ENCODE measurements at places on chromosomes 16 and 17. TPM values are rescaled to one million over a fixed set of nuclear protein-coding genes. Genes with fewer than 3 reads are reported as not detected.

- no peak for DNase-seq
Measured at GRCh38 chr17:11404431-11405276, 163.6 kb downstream of the SHISA6 start.

DNA sequence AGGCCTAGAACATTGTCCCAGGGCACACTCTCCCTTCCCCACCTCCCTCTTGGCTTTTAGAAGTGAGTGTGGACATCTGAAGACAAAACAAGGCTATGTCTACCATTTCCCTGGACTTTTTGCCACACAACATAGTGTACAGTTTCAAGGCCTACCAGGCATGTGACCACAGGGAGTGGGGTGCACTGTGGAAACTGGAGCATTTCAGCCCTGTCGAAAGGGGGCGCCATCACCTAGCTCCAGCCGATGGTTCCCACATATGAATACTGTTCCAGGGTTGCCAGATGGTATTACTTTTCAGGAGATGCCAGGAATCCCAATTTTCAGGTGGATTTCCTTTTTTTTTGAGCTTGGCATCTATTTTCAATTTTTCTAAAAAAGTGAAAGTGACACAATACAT, 140.7 kb downstream of the KATNIP start:
- no peak for DNase-seq

GRCh38 chr17:79473111-79473875, 137.6 kb downstream of the RBFOX3 start:
- DNase-seq, result no peak

- no peak for DNase-seq
Measured at GRCh38 chr16:12879812-12880211, 21.6 kb upstream of the SHISA9 start.

- DNase-seq, result no peak
Measured at GRCh38 chr17:77690271-77691161, 268.0 kb upstream of the TNRC6C start.

- no peak for DNase-seq
Measured at GRCh38 chr17:39416141-39416540, 14.7 kb upstream of the FBXL20 start.

GRCh38 chr16:86210403-86211193, 299.7 kb upstream of the FOXF1 start:
- no peak for DNase-seq

The UNK gene
- total RNA-seq, result 30.2 TPM

The ATP1B2 gene
- 2.3 TPM for total RNA-seq

The ADGRG1 gene
- 50.7 TPM for total RNA-seq

The CDK12 gene
- 39.6 TPM for total RNA-seq

The HOXB1 gene
- not detected for total RNA-seq

The GUCY2D gene
- 0.30 TPM for total RNA-seq

All from tibial nerve (tissue), 4 donors.